ENCODE measurements at places on chromosomes 5 and 9.

- no peak for DNase-seq
These were observed 20.8 kb upstream of the CKMT2 start for GRCh38 chr5:81212211-81212751.

GRCh38 chr5:16776611-16777251, 159.4 kb downstream of the MYO10 start:
- DNase-seq, result no peak

DNA sequence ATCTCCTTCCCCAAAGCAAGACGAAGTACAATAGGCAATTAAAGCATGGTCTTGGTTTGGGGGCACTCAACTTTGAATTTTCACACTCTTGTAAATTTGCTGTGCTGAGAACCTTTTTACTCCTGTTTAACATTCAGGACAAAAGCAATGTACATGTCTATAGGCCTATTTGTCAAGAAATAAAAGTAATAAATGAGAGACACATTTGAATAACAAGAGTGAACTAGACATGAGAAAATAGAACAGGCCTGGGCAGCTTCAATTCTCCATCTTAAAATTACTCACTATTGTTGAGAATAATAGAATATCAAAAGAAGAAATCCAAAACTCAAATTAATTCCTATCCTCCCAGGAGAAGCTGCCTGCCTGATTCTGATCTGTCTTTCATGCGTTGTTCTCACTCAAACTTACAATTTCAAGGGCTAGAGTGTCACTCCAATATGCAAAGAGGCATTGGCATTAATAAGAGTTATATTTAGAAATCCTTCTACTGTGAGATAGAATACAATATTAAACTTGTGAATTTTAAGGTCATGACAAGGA, 192.9 kb upstream of the CCNG1 start:
- no peak for DNase-seq

- no peak for DNase-seq
These were observed 4.0 kb upstream of the PRRC1 start for GRCh38 chr5:127513408-127513970.

- no peak for DNase-seq
These were observed 21.0 kb upstream of the NPR3 start for GRCh38 chr5:32690153-32690552.

DNA sequence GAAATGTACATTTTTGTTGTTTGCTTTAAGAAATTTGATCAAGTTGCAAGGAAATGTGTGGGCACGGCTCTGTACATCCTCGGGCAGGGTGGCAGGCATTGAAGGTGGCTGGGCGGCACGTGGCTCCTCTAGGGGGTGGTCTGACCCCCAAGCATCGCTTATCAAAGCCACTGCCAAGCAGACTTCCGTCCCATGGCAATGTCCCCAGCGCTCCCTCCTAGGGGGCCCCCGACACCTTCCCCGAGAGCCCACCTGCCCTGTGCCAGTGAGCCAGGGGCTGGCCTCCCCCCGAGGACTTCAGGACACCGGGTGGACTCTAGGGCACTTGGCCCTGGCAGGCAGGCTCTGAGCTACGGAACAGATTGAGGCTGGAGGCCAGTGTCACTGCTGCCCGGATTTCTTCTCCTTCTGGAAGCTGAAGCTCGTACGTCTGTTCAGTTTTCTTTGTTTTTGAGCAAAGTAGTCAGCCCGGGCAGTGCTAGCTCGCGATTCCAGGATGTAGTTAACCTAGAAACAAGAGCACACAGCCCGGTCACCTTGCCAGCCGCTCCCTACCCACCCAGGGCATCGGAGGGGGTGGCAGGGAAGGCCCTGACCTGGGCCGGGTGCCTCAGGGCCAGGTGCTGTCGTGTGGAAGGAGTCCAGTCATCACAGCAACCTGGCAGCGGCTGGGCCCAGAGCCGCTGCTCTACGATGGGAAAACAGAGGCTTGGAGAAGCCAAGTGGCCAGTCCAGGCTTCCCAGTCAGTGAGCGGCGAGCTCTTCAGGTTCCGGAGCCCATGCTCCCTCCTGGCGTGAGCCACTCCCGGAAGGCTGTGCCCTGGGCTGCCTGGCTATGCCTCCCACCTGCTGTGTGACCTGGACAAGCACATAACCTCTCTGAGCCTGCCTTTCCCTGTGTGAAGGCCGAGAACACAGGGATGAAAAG, 177.1 kb downstream of the GAPVD1 start:
- DNase-seq, result no peak

DNA sequence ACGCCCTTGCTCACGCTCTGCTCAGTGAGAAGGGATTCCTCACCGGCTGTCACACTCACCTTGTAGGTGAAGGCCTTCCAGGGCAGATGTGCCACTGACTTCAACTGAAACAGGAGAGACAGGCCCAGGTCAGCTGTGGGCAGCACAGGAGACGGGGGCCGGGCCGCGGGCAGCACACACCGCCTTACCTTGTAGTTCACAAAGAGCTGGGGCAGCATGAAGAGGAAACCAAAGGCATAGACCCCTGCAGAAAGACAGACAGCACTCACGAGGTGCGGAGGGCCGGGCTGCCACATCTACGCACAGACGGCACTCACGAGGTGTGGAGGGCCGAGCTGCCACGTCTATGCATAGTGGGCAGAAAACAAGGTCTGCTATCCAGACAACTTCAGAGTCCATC, 23.3 kb downstream of the CLPTM1L start:
- no peak for DNase-seq

DNA sequence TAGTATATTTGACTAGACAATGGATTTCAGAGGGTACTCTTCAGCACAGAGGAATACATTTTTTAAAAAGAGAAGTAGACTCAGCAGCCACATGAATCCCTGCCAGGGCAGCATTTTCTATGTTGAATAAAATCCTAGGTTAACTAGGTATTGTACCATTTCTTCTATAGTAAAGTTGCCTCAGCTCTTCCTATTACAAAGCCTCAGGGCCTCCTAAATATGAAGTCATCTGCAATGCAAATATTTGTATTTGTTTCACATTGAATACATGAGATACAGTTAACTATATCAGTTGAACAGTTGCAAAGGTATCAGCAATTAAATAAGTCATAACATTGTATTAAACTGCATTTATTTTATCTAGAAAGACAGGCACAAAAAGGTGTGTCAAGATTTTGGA, 59.5 kb downstream of the NUDT12 start:
- DNase-seq, result no peak

- no peak for DNase-seq
These were observed 311.2 kb upstream of the SEMA6A start for GRCh38 chr5:116885825-116886224.

DNA sequence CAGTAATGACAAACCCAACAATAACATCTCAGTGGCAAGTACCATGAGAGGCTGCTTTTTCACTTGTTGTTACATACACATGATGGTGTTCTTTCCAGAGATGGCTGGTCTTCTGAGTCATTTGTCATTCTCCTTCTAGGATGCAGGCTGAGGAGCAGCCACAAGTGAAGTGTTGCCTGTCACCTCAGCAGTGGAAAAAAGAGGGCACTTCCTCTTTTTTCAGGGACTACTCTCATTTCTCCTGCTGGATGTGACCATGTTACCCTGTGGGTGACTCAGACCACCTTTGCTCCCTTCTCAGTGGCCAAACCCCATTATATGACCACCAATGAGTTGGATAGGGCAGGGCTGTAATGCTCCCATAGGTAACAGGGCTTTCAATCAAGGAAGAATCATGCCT, 587.0 kb upstream of the ADAMTS16 start:
- DNase-seq, result no peak

DNA sequence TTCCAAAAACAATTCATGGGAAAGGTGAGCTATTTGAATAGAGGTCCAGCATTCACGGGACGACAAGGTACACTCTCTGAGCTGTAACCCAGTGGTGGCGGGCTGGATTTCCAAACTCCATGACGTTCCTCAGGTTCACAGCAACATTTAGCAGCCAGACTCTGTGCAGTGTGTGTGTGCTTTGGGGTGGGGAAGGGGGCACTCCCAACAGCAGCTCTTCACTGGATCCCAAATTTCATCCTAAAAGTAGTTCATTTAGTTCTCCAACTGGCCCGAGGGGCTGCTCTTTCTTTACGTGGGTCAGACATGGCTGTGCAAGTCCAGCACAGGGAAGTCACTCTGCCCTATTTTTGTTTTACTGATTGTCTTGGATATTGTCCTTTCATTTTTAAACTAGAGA, 98.0 kb upstream of the IRX2 start:
- no peak for DNase-seq

GRCh38 chr9:132372177-132373095, 17.6 kb upstream of the SETX start:
- DNase-seq, result no peak

- DNase-seq, result no peak
These were observed 69.3 kb downstream of the HSPA4 start for GRCh38 chr5:133121080-133121479.

GRCh38 chr5:140734354-140734753, 34.1 kb downstream of the ZMAT2 start:
- peak; percentile 4 for DNase-seq

DNA sequence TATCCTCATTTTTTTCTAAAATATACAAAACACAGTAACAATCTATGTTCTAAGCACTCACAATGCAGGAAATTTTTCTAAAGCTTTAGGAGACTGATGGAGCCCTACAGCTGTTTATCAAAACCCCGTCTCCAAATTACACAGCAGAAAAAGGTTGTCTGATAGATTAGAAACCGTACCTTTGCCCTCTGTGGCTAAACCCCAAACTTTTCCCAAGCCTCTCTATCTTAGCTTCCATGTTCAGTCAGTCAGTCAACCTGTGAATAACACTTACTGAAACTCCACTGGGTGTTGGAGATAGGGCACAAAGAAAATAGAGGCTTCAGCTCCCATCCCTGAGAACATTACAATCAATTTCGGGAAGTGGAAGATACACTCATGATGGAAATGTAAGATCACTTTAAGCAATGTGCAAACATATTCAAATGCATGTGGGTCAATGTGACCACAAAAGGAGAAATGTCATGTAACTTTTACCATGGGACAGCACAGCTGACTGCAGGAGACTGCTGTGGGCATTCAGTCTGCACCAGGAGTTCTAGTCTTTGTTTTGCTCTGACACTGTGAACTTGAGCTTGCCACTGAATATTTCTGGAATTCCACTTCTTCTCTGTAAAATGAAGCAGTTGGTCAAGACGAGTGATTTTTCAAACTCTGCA, 279.5 kb upstream of the PIK3R1 start:
- no peak for DNase-seq

GRCh38 chr9:113274474-113275156, 757 bp downstream of the CDC26 start:
- DNase-seq, result peak; percentile 35

GRCh38 chr9:98971915-98972223, 28.2 kb downstream of the COL15A1 start:
- no peak for DNase-seq

All from stromal cell of bone marrow (primary cell).